ENCODE measurements at places on chromosomes 6 and 20.

DNA sequence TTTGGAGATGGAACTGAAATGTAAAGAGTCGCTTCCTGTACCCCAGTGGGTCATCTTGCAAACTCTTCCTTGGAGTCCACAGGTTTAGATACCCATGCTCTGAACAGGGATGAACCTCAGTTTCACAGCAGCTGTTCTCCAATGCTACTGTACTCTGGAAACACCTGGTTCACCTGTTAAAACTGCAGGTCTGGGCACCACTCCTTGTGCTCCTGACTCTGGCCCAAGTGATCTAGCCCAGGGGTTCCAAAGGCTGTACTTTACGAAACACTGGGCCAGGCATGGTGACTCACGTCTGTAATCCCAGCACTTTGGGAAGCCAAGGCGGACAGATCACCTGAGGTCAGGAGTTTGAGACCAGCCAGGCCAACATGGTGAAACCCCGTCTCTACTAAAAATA lies 102.1 kb downstream of the ATP9A start:
- DNase-seq: no peak

DNA sequence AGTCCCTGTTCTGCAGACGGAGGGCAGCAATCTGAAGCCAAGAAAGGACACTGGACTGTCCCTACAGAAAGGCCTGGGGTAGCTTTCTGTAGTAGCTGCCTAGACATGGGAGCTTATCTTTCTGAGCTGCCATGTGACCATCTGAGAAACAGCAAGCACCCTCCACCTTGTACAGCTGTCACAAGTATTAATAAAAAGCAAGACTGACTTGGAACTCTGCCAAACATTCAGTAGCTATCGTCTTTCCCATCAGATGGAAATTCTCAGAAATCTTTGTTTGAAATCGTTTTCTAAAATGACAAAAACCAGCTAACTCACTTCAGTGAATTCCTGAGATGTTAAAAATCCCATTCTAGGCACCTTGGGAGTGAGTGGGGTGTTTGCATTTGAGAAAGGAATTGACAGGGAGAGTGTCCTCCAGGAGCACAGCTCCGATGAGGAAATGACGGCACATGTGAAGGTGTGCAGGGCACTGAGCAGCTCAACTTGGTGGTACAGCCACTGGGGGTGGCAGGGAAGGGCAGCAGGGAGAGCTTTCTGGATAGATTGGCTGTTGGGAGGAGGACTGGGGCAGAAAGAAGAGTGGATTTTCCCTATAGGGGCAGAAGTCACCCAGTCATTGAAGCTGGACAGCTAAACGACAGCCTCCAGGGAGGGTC lies 24.5 kb downstream of the ACSS1 start:
- DNase-seq: no peak

- no peak for DNase-seq
Measured at GRCh38 chr6:147222160-147222838, 18.1 kb downstream of the STXBP5 start.

- DNase-seq: no peak
Measured at GRCh38 chr6:160363016-160363996, 15.1 kb downstream of the SLC22A3 start.

DNA sequence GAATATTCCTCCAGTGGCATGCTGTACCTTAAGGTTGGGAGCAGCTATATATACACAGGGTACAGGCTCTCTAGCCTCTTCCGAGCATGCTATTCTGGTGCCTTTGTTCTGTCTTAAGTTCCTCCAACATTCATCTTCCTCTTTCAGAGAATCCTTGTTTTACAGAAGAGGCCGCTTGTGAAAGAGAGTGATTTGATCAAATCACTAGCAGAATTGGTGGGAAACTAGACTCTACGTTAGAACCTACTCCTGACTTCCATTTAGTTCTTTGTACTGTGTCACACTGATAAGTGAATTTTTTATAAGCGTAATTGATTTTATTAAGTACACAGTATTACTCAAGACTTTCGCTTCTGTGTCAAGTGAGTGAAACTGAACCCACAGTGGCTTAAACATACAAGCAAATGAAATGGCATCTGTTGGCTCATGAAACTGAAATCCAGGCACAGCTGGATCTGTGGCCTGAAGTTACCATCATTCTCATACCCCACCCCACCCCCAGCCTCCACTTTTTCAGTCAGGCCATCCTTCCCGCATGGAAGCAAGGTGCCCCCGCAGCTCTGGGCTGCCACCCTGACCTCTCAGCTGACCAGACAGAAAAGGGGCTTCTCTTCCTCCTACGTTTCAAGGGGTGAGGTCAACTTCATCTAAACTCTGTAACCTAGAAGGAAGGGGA lies 102.3 kb downstream of the RPP40 start:
- no peak for DNase-seq

GRCh38 chr20:4045741-4046140 lies 30.4 kb upstream of the RNF24 start:
- no peak for DNase-seq

DNA sequence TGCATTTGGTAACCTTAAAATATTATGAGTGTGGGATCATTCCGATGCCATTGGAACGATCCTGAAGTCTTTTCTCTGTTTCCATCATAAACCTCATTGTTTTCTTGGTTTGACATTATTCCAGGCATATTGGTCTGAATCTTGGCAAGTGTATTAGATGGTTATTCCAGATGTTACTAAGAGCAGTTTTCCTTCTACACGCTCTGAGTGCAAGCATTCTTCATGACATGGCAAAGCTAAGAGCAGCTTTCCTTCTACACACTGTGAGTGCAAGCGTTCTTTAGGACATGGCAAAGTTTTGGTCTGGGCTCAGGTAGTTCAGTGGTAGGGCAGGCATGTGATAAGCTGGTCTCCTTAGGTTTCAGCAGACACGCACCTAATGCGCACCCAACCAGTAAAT lies 53.0 kb downstream of the SMOC2 start:
- DNase-seq: no peak

- DNase-seq: no peak
Measured at GRCh38 chr20:62366370-62367135, 559 bp downstream of the LAMA5 start.

DNA sequence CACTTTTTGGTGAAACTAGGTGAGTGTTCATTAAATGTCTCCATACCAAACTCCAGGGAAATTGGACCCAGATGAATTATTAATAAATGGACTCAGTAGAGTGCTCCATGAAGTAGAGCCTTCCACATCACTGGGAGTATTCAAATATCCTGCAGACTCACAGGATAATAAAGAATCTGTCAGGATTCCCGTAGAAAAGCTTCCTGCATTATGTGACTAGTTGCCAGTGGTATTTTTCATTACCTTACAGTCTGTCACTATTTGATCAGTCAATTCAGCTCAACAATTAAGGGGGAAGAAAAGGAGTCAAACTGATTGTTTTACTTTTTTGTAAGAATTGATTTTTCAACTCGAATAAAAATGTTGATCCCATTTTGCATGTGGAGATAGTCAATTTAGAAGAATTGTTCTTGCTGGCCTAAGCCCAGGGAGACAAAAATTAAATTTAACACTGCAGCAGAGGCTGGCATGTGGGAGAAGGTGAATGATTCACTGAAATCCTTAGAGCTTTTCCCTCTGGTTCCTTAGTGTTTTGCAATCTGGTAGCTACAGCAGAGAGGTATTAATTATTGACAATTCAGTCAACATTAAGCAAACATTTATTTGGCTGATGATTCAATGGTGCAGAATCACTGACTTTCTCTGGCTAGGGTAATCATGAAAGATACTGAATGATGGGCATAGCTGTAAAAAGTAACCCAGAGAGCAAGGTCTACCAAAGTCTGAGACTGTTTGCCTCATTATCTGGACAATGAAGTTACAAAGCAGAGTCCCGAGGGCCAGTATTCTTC lies 442.4 kb downstream of the CD83 start:
- no peak for DNase-seq

- DNase-seq: peak; percentile 62
Measured at GRCh38 chr6:106085984-106086813, at the start of gene PRDM1. Gene PRDM1, plus strand, starts transcription at chr6:106086336. Its CDS starts 218 bp downstream, at chr6:106086554.

- no peak for DNase-seq
Measured at GRCh38 chr6:18457065-18457737, 70.1 kb downstream of the RNF144B start.

DNA sequence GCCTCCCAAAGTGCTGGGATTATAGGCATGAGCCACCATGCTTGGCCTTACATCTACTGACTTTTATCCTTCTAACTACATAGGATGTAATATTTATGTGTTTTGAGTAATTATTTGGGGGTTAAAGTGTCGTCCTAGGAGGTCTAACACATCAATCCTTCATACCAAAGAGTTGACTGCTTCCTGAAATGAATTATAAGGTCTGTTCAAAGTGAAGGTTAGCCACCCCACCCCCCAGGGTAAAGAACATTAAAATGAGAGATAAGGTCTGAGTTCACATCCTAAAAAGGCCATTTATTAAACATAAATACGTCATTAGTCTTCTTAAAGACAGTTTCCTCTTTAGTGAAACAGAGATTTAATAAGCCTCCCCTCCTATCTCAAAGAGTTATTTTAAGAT lies 33.8 kb downstream of the TNFAIP3 start:
- DNase-seq: no peak

- no peak for DNase-seq
Measured at GRCh38 chr6:137005073-137005472, 39.7 kb downstream of the IL20RA start.

DNA sequence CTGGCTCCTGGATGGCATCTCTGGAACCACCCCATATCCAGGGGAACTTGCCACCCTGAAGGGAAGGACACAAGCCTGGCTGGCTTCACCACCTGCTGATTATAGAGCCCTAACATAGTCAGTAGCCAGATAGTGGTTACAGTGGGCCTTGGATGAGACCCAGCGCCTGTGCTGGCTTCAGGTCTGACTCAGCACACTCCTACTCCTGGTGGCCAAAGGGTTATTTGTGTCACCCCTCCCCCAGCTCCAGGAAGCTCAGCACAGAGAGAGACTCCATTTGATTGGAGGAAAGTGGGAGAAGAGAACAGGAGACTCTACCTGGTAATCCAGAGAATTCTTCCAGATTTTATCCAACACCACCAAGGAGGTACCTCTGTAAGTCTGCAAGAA lies 12.8 kb downstream of the SNX14 start:
- DNase-seq: no peak

DNA sequence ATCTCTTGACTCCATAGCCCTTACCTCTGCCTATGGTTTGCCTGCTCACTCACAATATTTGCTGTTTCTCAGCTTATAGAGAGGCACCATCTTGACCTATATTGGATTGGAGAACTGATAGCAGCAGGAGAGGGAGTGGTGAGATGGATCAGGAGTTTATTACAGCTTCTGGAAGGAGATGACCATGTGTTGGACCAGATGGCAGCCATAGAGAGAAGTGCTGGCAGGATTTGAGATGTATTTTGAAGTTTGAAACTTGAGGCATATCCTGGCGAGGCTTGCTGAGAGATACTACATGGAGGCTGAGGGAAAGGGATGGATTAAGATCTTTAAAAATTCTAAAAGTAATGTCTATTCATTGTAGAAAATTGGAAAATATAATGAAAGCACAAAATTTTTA lies 198.0 kb upstream of the ZFP64 start:
- DNase-seq: no peak

DNA sequence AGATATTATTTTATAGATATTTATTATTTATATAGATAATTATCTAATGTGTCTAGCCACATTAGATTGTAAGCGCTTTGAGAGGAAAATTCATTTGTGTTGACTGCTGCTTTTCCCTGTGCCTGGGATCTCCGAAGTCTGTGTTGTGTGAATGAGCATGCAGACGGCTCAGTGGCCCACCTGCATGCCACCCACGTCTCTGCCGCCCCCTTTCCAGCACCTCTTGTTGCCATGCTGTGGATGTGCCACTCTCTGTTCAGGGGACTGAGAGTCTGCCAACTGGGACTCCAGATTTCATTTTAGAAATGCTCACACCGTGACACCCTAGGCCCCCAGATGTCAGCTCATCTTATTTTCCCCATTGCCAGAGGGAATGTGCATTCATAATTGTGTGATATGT lies 139.7 kb downstream of the JARID2 start:
- DNase-seq: no peak

DNA sequence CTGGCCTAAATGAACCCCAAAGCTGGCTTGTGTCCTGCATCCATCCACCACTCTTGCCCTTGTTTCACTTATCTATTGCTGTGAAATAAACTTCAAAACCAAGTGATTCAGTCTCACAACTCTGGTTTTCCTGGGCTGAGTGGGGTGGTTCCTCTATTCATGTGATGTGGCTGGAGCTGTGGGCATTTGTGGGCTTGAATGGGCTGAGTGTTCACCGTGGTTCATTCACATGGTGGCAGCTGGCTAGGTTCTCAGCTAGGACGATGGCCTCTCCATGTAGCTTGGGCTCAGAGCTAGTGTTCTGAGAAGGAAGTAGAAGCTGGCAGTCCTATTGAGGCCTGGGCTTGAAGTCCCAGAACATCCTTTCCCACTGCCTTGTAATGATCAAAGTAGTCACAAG lies 30.4 kb downstream of the FKBP1A start:
- no peak for DNase-seq

GRCh38 chr6:15106958-15107643 lies 138.8 kb upstream of the JARID2 start:
- DNase-seq: no peak

GRCh38 chr20:51800060-51800871 lies 2.1 kb downstream of the SALL4 start:
- peak; percentile 33 for DNase-seq

GRCh38 chr6:41284726-41285125 lies 1.8 kb downstream of the TREM1 start:
- DNase-seq: no peak

- no peak for DNase-seq
Measured at GRCh38 chr6:150048099-150048498, 20.8 kb downstream of the ULBP3 start.
